Gastroesophageal sphincter (tissue), 4 donors: ENCODE measurements at places on chromosomes 16 and 17.

GRCh38 chr17:69367298-69367697 lies 40.4 kb upstream of the ABCA5 start:
- no peak for ATAC-seq

- ATAC-seq: no peak
Measured at GRCh38 chr16:75420987-75421819, 12.1 kb downstream of the CFDP1 start.

- no peak for ATAC-seq
Measured at GRCh38 chr17:58639681-58640080, 52.2 kb downstream of the TEX14 start.

DNA sequence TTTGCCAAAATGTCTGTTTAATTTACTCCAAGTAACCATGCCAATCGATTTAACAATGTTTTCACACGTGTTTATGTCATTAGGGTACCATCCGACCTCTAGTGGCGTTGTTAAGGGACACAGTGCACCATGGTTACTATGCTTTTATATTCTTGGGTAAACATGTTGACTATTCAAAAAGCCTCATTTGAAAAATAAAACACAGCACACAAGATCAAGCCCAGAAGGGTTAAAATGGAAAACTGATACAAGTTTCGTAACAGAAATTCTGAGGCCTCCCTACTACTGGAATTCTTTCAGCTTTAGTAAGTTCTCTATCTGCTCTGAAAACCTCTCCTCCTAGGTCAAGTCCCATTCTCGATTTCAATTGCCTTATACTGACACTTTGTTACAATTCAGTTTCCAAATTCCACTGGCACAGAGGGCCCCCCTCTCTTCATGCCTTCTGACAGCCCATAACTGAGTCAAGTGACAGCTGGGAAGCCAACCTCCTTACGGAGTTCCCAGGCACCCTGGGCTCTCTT lies 2.1 kb downstream of the CFAP20 start:
- ATAC-seq: no peak

DNA sequence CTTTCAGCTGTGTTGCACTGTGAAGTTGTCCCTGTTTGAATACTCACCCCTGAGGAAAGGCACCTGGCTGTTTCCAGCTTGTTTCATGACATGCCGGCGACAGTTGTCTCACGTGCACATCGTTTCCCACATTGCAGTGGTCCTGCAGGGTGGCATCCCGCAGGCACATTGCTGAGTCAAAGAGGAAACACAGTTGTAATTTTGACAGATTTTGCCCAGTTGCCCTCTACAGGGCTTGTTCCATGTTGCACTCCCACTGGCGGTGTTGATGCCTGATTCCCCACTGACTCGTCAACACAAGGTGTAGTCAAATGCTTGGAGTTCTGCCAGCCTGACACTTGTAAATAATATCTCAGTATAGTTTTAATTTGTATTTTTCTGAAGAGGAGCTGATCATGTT lies 23.8 kb downstream of the EPN2 start:
- ATAC-seq: no peak

- no peak for ATAC-seq
Measured at GRCh38 chr16:1150511-1150982, 2.4 kb upstream of the CACNA1H start.

GRCh38 chr16:4517812-4518680 lies 20.5 kb downstream of the CDIP1 start:
- ATAC-seq: no peak

- ATAC-seq: no peak
Measured at GRCh38 chr16:2092256-2092620, 43.5 kb downstream of the PKD1 start.

- no peak for ATAC-seq
Measured at GRCh38 chr16:66662445-66663194, 33.9 kb downstream of the CMTM4 start.

DNA sequence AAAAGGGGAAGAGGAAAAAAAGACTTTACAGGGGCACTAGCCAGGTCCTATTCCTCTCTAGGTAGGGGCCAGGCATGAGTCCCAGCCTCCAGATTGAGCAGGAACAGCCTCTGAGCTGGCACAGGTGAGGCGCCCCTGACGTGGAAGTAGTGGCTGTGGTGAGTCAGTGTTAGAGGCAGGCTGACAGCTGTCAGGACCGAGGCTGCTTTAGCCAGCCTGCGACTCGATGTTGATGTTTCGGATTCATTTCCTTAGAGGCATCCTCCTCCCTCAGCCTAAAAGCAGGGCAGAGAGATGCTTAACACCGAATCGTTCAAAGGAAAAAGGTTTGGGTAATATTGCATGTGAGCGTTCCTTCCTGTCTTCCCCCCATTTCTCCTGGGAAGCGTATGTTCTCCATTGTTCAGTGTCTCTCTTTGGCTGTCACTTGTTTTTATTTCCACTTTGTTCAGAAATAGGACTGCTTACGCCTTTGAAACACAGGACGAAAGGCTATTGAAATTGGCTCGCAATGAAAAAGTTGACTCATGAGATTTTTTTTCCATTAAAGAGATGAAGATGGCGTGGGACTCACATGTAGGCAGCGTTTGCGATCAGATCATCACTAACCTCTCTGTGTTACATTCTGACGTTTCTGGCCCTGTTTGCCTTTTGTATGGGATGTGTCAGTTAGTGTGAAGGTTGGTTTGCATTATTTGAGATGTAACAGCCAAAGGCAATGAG lies 1.3 kb downstream of the KIAA0513 start:
- peak; percentile 44 for ATAC-seq

DNA sequence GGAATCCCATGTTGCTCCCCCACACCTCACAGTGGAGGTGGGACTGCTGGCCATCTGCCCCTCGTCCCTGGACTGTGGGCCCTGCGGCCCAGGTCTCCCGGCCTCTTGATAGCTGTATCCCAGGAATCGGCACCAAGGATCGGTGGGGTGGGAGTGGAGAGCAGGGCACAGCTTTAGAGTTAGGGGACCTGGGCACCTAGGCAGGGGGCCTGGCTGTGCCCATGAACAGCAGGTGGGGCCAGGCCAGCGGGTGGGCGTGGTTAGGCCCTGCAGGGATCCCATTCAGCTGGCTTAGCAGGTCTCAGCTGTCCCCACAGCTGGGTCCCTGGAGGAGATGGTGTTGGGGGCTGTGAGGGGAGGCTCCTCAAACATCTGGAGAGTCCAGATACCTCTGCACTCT lies 49.2 kb downstream of the SREBF1 start:
- no peak for ATAC-seq

GRCh38 chr17:43344685-43345084 lies 54.1 kb upstream of the ARL4D start:
- no peak for ATAC-seq

DNA sequence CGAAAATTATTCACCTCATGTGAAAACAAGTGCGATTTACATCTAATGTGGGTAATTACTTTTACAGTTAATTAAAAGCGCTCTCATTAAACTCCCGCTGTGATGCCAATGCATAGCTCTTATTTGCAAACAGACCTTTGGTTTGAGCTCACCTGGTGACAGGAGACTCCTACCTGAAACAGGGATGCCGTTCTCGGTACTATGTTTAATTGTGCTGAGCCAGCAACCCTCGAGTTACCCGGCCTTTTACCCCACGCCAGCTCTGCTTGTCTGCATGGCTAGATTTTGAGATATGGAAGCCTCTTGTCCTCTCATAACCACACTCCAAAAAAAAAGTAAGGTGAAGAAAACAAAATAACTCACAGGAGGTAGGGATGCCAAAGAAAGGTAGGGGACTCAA lies 690.4 kb upstream of the RBFOX1 start:
- ATAC-seq: no peak

DNA sequence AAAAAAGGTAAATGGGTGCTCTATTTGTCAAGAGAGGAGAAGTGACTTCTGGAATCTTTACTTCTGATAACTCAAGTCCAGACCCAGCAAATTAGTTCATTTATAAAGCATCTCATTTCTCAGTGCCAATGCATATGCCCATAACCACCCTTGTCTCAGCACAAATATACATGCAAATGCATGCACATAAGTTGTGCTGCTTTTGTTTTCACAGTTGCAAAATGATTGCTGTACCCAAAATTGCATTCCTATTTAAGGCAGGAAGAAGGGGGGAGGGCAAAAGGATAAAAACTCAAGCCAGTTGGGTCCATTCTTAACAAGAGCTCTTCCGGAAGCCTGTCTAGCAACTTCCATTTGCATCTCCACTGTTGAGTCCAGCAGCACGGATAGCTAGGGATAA lies 61.3 kb upstream of the FAM20A start:
- ATAC-seq: no peak

DNA sequence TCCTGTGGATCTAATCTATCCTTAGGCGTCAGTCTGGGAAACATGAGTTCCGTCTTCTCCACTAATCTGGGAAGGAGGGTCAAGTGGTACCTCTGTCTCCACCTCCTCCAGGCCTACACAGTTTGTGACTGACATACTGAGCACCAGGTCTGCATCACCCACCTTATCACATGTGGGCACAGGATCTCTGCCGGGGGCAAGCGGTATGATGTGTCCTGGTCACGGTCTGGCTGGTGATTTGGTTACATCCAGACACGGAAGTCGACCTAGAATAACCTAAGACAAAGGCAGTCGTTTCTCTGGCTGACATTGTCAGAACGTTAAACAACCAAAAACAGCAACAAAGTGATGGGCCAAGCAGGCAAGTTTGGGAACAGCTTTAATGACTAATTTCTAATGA lies 82.5 kb upstream of the HSBP1 start:
- no peak for ATAC-seq

GRCh38 chr16:14132696-14133048 lies 61.6 kb downstream of the MRTFB start:
- no peak for ATAC-seq

DNA sequence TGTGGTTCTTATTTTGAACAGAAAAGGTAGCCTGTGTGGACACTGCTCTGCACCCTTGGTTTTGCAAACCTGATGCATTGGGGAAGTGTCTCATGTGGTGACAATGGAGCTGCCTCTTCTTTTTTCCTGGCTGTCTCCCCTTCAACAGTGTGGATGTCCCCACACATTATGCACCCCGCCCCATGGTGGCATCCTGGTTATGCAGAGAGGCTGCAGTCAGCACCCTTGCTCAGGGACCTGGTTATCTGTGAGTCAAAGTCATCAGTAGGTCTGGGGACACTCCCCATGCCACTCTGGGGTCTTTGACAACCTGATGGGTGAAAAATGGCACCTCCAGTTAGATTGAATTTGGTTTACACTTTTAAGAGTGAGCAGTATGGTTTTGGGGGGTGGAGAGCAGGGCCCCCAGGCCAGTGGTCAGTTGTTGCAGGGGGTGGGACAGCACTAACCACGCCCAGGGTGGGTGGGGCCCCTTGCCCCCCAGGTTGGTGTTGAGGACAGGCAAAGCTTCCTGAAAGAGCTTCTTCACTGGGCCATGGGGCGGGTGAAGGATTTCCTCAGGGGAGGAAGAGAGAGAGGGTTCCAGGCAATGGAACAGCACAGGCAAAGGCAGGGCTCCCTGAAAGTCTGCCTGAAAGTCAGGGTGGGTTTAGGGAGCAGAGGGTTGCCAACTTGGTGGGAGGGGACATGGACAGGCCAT lies 24.6 kb upstream of the KCNJ12 start:
- ATAC-seq: no peak

DNA sequence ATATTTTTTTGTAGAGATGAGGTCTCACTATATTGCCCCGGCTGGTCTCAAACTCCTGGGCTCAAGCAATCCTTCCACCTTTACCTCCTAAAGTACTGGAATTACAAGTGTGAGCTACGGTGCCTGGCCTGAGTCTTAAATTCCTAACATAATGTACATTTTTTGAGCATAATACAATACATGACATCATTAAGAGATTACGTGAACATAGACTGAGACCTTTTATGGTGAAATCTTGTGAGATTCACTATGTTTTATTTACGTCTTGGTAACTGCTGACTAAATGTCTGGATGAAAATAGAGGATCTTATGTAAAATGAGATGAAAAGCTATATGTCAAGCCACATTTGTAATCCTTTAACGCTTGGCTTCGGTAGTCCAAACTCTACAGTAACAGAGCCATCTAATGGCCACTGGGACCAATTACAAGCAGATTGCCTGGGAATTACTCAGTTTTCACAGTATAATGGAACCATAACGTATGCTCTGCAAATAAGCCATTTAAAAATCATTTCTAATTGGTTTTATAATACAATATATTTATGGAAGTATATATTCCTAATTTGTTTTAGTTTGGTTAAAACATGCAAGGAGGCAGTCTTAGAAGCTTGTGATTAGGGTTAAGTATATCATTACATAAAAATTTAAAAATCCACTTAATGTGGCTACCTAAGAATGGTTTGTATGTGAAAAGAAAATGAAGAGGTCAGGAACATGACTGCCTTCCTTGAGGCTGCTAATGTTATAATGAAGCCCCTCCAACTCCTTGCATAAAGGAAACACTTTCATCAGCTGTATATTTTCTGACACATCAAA lies 8.1 kb upstream of the EFCAB13 start:
- ATAC-seq: peak; percentile 65

DNA sequence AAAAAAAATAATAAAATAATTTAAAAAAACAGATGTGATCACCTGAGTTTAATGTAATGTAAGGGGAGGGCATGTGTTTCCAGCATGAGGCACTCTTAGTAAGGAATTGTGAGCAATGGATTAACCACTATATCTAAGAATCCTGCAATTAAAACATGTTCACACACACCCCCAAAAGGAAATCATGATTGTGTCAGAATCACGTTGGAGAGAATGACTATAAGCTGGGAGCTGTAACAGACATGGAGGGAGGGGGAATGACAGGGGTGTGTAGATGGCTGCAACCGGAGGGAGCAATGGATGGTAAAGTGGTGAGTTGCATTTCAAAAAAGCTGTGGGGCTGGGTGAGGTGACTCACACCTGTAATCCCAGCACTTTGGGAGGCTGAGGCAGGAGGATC lies 13.6 kb upstream of the CCL22 start:
- ATAC-seq: no peak

GRCh38 chr16:60991886-60992285 lies 1044.4 kb downstream of the CDH8 start:
- ATAC-seq: no peak

GRCh38 chr16:30472328-30472942 lies at the start of gene ITGAL:
Gene ITGAL, plus strand, starts transcription at chr16:30472742. Its CDS starts 96 bp downstream, at chr16:30472838.
- no peak for ATAC-seq

- ATAC-seq: peak; percentile 28
Measured at GRCh38 chr17:78865682-78866390, 25.2 kb upstream of the USP36 start.

GRCh38 chr17:62827746-62828485 lies 19.8 kb upstream of the MARCHF10 start:
- no peak for ATAC-seq
